ENCODE measurements at places on chromosomes 1 and 21. TPM values are rescaled to one million over a fixed set of nuclear protein-coding genes. Genes with fewer than 3 reads are reported as not detected.

GRCh38 chr1:162230096-162230495 lies 146.6 kb downstream of the SPATA46 start:
- DNase-seq: no peak

Gene ELF3
- polyA plus RNA-seq: 60.0 TPM

DNA sequence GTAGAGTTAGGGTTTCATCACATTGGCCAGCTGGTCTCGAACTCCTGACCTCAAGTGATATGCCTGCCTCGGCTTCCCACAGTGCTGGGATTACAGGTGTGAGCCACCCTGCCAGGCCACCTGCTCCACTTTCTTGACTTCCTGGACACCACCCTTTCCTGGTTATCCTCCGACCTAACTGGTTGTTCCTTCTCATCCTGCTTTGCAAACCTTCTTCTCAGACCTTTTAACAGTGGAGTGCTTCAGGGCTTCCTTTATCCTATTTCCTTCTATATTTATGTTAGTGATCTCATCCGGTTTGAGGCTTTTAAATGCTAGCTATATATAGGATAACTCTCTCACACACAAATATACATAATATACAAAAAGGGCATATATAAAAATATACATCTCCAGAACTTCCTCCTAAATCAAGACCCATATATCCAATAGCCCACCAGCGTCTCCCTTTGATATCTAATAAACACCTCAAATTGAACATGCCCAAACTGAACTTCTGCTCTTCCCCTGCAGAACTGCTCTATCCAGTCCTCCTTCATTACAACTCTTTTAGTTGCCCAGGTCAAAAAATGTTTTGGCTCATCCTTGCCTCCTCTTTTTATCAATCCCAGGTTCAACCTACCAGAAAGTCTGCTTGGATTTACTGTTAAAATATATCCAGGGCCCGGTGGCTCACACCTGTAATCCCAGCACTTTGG lies 19.5 kb upstream of the UQCRHL start:
- DNase-seq: no peak

Gene RNF207
- 40.6 TPM for polyA plus RNA-seq

- DNase-seq: no peak
Observed at GRCh38 chr1:154773551-154773950, 96.5 kb downstream of the KCNN3 start.

Gene IL6R
- 6.4 TPM for polyA plus RNA-seq

DNA sequence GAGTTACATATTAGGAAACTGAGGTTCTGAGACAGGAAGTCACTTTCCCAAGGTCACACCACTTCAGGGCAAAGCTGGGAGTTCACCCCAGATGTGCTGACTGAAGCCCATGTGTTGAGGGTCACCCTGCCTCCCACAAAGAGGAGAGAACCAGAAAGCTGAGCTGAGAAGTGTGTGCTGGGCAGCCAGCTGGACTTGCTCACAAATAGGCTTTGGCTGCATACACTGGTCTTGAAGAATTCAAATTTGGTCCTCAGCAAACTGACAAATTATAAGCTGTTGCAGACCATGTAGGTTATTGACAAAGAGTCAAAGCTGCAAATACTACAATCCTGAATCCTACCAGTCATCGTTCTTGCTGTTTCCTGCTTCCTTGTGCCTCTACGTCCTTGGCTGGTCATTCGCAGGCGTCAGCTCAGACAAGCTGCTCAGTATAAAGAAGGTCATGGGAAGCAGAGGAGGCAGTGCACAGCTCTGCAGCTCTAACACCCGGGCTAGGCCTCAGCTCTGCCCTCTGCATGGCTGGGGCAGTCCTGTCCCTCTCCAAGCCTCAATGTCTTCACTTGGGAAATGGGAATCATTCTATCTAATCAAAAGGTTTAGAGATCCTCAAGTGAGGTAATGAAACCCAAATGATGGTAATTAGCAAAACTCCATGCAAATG lies 40.0 kb downstream of the CDCP2 start:
- DNase-seq: no peak
